Upper lobe of right lung (tissue), 1 donor: ENCODE measurements at places on chromosomes 11 and 22.

GRCh38 chr11:70628855-70629844, 230.8 kb downstream of the CTTN start:
- DNase-seq = peak; percentile 77
- no peak overlapping the region for H3K4me3 ChIP-seq
- peak overlapping the region; percentile 42 for H3K27ac ChIP-seq

GRCh38 chr11:81005595-81005994, 1564.8 kb upstream of the TENM4 start:
- H3K4me3 ChIP-seq = no peak overlapping the region
- no peaks in the 10 kb centered on the region for H3K27me3 ChIP-seq
- H3K36me3 ChIP-seq = no peaks in the 10 kb centered on the region

- no peaks in the 10 kb centered on the region for H3K27me3 ChIP-seq
- DNase-seq = peak; percentile 80
- H3K4me3 ChIP-seq = no peak overlapping the region
These were observed 206.5 kb downstream of the NAV2 start for GRCh38 chr11:19919050-19919561.

- H3K27ac ChIP-seq = no peak overlapping the region
- no peaks in the 10 kb centered on the region for H3K36me3 ChIP-seq
- DNase-seq = no peak
- no peaks in the 10 kb centered on the region for H3K4me1 ChIP-seq
- no peak overlapping the region for H3K4me3 ChIP-seq
These were observed 38.7 kb downstream of the RTN3 start for GRCh38 chr11:63719987-63720386.

- no peaks in the 10 kb centered on the region for H3K4me1 ChIP-seq
- H3K27me3 ChIP-seq = no peaks in the 10 kb centered on the region
- H3K27ac ChIP-seq = no peak overlapping the region
These were observed 59.9 kb downstream of the PAK1 start for GRCh38 chr11:77413850-77414460.

GRCh38 chr22:42172773-42173172, 42.2 kb upstream of the CYP2D6 start:
- no peaks in the 10 kb centered on the region for H3K4me1 ChIP-seq
- peaks cover 17% of the 10 kb centered on the region for H3K36me3 ChIP-seq

DNA sequence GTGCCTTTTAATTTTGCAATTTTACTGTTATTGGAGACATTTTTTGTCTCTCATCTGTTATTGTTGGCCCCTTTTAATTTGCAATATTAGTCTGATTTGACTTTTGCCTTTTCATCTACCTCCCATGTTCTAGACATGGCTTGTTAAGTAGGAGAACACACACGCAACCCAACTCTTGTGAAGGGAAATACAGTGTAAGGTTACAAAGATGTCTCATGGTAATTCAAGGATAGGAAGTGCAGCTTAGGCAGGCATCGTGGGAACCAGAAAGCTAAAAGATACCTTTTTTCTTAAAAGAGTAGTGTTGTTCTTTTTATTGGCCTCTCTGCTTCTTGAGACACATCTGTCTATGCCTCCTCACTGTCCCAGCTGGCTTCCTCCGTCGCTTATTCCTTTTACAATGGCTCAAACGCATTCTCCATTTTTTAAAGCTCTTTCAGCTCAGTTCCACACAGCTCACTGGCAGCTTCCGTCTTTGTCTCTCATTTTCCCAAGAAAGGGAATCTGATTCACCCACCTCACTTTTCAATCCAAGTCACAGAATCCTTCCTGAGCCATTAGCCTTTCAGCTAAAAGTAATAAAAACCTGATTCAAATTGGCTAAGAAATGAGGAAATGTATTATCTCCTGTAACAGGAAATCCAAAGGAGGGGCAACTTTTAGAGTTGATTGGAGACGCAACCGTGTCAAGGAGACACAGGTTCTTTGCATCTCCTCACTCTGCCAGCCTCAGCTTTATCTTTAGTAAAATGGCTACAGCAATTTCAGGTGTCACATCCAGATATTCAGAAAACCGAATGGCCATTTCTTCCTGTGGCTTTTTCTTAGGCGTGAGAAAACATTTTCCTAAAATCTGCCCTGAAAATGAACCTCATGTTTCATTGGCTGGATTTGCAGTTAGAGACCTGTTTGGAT, 57.2 kb downstream of the SIK2 start:
- H3K36me3 ChIP-seq = no peaks in the 10 kb centered on the region
- no peak overlapping the region for H3K27ac ChIP-seq
- DNase-seq = no peak
- no peaks in the 10 kb centered on the region for H3K27me3 ChIP-seq

DNA sequence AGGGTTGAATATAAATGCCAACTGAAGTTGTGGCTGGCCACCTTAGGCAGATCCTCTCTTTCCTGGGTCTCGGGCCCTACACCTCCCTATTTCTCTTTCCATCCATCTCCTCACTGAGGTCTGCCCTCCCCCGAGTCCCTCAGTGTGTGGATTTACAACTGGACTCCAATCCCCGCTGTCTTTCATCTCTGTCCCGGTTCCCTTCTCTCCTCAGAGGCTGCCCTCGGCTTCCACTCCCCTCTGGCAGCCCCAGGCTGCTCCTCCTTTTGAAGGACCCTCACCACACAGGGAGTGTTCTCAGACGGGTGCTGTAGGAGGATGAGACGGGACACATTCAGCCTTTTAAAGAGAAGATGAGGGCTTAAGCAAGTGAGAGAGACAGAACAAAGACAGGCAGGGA, 167.1 kb downstream of the ST3GAL4 start:
- peak; percentile 28 for DNase-seq
- H3K27me3 ChIP-seq = no peaks in the 10 kb centered on the region
- H3K4me1 ChIP-seq = no peaks in the 10 kb centered on the region
- H3K36me3 ChIP-seq = no peaks in the 10 kb centered on the region

DNA sequence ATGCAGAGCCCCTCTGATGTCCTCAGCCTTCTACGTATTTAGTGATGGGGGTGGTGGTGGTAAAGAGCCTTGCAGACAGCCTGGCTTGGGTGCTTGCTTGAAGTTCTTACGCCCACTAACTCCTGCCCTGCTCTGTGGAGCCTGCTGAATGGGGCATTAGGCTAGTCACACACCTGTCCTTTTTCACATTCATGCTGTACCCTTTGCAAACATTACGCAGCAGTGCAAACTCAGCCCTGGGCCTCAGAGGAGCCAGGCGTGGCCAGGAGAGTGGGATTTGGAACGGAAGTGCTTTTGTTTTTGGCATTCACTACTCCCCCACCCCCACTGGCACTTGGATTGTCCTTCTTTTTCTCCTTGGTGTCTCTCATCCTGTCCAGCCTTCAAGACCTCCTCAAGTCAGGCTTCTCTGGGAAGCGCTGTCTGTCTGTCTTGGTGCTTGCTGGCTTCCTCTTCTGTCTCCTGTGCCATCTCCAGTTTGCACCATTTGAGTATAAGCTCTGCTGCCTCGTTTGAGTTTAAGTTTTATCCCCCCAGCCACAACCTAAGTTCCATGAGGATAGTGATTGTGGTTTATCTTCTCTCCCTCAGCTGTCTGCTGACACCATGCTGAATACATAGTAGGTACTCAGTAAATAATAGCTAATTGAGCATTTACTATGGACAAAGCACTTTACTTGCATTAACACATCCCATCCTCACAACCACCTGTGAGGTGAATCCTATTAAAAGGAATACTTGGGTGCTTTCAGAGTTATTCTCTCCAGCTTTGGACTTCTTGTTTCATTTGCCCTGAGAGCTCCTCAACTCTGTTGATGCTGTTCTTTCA, 26.7 kb downstream of the ZBTB16 start:
- peaks cover 95% of the 10 kb centered on the region for H3K4me1 ChIP-seq
- H3K36me3 ChIP-seq = peaks cover 58% of the 10 kb centered on the region
- peak overlapping the region; percentile 9 for H3K27ac ChIP-seq
- H3K27me3 ChIP-seq = no peaks in the 10 kb centered on the region
- H3K4me3 ChIP-seq = no peak overlapping the region

GRCh38 chr22:31579835-31580242, 82.2 kb downstream of the PISD start:
- no peak for DNase-seq
- H3K27me3 ChIP-seq = no peaks in the 10 kb centered on the region
- peaks cover 5% of the 10 kb centered on the region for H3K4me1 ChIP-seq

DNA sequence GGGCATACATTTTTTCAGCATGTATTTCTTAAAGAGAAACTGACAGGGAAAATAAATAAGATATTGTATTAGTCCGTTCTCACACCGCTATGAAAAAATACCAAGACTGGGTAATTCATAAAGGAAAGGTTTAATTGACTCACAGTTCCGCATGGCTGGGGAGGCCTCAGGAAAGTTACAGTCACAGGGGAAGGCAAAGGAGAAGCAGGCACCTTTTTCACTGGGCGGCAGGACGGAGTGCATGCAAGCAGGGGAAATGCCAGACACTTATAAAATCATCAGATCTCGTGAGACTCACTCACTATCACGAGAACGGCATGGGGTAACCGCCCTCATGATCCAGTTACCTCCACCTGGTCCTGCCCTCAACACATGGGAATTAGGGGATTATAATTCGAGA, 44.2 kb downstream of the PPFIA1 start:
- H3K27me3 ChIP-seq = no peaks in the 10 kb centered on the region
- DNase-seq = no peak
- peaks cover 6% of the 10 kb centered on the region for H3K36me3 ChIP-seq
- H3K4me3 ChIP-seq = peak overlapping the region; percentile 26
- H3K27ac ChIP-seq = no peak overlapping the region
- peaks cover 17% of the 10 kb centered on the region for H3K4me1 ChIP-seq

GRCh38 chr11:11146830-11147229, 206.2 kb downstream of the CSNK2A3 start:
- DNase-seq = no peak
- H3K27me3 ChIP-seq = no peaks in the 10 kb centered on the region
- H3K36me3 ChIP-seq = no peaks in the 10 kb centered on the region
- peaks cover 12% of the 10 kb centered on the region for H3K4me1 ChIP-seq

DNA sequence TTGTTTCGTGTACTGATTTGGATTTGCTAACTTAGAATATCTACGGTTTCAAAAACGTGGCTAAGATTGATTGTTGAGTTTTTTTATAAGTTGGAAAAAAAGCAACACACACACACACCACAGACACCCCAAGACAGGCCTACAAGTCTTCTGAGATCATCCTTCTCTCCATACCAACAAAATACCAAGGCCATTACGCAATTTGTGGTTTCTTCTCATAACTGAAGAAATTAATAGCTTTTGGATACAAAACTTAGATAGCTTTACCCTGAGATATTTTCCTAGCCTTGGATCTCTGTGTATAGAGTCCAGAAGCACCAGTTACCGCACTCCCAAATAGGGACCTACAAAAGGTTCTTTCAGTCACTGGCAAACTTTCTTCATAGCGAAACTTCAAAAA, 113.6 kb downstream of the SIK3 start:
- peaks cover 48% of the 10 kb centered on the region for H3K4me1 ChIP-seq
- H3K27me3 ChIP-seq = no peaks in the 10 kb centered on the region
- no peak overlapping the region for H3K27ac ChIP-seq
- DNase-seq = no peak
- H3K36me3 ChIP-seq = no peaks in the 10 kb centered on the region

GRCh38 chr11:128171506-128171905, 415.9 kb downstream of the ETS1 start:
- DNase-seq = no peak
- no peak overlapping the region for H3K27ac ChIP-seq
- no peak overlapping the region for H3K4me3 ChIP-seq
- no peaks in the 10 kb centered on the region for H3K36me3 ChIP-seq
- no peaks in the 10 kb centered on the region for H3K4me1 ChIP-seq

DNA sequence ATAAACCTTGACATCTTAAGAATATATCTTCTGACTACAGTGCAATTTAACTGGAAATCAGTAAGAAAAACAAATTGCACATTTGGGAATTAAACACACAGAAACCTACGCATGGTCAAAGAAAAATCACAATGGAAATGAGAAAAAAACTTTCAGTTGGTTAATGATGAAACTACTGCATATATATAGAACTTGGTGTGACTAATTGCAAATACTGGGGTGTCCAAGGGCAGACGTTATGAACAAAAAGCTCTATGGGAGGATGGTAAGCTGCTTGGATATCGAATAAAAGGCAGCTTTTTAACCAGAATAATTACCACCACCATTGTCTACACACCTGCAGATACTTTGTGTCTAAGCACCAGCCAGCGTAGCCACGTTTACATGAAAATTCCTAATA, 791 bp downstream of the GDPD4 start:
- H3K27me3 ChIP-seq = no peaks in the 10 kb centered on the region
- DNase-seq = no peak
- H3K27ac ChIP-seq = no peak overlapping the region
- H3K36me3 ChIP-seq = no peaks in the 10 kb centered on the region
- no peaks in the 10 kb centered on the region for H3K4me1 ChIP-seq

GRCh38 chr11:92702805-92703448, 266.5 kb upstream of the MTNR1B start:
- H3K4me3 ChIP-seq = no peak overlapping the region
- no peaks in the 10 kb centered on the region for H3K4me1 ChIP-seq
- DNase-seq = no peak
- no peaks in the 10 kb centered on the region for H3K27me3 ChIP-seq

DNA sequence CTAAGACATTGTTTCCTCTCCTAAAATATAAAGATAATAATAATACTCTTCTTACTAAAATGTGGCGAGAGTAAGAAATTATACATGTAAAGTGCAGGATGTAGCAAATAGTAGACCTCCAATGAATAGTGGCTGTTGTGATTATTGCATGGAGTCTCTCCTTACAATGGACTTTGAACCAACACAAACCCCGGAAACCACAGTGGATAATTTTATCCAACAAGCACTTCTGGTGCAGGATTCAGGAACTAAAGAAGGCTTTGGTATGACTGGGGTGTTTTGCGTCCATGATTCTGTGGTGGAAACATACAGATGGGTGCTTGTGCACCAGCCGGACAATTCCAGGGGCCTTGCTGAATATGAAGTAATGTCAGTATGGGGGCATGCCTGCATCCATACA, 146.4 kb upstream of the UBASH3B start:
- H3K27ac ChIP-seq = no peak overlapping the region
- H3K4me1 ChIP-seq = no peaks in the 10 kb centered on the region
- H3K4me3 ChIP-seq = no peak overlapping the region
- peaks cover 4% of the 10 kb centered on the region for H3K27me3 ChIP-seq
- H3K36me3 ChIP-seq = no peaks in the 10 kb centered on the region

GRCh38 chr11:100925935-100926334, 203.7 kb downstream of the PGR start:
- no peak overlapping the region for H3K27ac ChIP-seq
- H3K36me3 ChIP-seq = no peaks in the 10 kb centered on the region
- no peak for DNase-seq
- no peaks in the 10 kb centered on the region for H3K4me1 ChIP-seq
- no peaks in the 10 kb centered on the region for H3K27me3 ChIP-seq

GRCh38 chr22:47552024-47552423, 789.6 kb downstream of the TBC1D22A start:
- H3K27me3 ChIP-seq = no peaks in the 10 kb centered on the region
- no peak for DNase-seq
- no peaks in the 10 kb centered on the region for H3K4me1 ChIP-seq
